ENCODE measurements at places on chromosomes 2 and 18. TPM values are rescaled to one million over a fixed set of nuclear protein-coding genes. Genes with fewer than 3 reads are reported as not detected.
A peak's percentile ranks its signal among the peaks of the same experiment; 100 is the strongest.

DNA sequence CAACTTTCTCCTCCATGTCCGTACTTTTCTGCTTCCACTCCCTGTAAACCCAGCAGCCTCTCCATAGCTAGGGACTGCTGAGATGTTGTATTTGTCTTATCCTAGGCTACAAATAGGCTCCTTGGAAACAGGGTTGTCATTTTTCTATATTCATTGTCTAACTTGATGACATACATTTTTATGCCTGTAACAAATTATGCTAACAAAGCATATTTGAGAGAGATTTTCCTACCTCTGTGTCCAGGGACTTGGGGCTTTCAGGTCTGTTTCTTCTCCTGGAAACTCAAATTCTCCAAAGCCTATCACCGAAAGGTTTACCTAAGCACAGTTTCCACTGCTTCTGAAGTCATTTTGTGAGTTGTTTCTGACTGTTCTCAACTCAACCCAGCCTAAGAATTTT is 102.7 kb downstream of the UBE2E3 start:
- DNase-seq: no peak

DNA sequence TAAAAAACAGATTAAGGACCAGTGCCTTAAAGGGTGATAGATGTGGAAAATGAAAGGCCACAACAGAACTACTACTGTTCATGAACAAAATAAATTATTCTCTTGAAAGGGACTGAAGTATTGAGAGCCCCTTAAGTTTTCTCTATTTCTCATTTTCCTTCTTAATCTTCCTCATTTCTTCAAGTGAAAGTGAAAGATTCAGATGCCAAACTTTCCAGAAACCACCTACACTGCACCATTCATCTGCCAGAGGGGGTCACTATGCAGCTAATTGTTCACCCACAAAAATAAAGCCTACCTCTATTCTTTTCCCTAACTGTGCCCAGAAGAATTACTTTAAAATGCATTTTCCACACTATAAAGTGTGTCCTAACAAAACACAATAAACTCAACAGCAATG is 140.1 kb downstream of the NR4A2 start:
- DNase-seq: no peak

- no peak for DNase-seq
Observed at GRCh38 chr2:159609811-159610549, 6.4 kb downstream of the BAZ2B start.

DNA sequence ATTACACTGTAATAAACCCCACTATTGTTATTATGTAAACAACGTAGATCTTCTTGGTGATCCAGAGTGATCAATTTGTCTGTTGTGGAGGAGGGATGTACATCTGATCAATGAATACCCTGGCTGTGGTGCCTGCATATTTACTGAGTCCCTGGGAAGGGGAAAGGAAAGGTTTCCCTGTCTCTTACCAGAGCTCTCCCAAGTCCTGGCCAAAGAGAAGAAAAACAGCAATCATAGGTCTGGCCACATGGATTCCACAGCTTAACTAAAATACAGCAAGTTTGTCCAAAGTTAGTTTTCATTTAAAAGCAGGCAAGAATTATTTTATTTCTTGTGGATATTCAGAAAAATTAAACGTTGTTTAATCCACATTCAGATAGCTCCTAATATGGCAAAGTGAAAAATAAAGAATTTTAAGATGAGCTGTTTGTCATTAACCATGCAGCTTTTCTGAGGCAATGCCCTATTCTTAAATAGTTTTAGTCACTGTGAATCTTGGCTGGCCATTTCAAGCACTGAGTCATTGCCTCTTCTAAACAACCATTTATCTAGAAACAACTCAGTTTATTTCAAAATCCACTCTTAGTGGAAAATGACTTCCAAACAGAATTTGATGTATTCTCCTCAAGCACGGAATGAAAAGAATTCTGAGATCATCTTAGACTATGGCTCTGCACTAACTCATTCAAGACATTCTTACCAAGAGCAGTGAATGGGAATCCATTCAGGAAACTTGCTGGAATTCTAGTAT is 1004.4 kb upstream of the CDH2 start:
- DNase-seq: peak; percentile 65

GRCh38 chr2:123596621-123597020 is 428.5 kb upstream of the CNTNAP5 start:
- no peak for DNase-seq

GRCh38 chr2:42290005-42290404 is 71.0 kb downstream of the COX7A2L start:
- no peak for DNase-seq

GPBAR1 gene
- total RNA-seq: 0.92 TPM

XIRP2 gene
- total RNA-seq: 0.29 TPM

C1QL2 gene
- total RNA-seq: not detected

TMEM169 gene
- total RNA-seq: 3.8 TPM

All from kidney epithelial cell (primary cell).